ENCODE measurements at places on chromosomes 13 and 19.

DNA sequence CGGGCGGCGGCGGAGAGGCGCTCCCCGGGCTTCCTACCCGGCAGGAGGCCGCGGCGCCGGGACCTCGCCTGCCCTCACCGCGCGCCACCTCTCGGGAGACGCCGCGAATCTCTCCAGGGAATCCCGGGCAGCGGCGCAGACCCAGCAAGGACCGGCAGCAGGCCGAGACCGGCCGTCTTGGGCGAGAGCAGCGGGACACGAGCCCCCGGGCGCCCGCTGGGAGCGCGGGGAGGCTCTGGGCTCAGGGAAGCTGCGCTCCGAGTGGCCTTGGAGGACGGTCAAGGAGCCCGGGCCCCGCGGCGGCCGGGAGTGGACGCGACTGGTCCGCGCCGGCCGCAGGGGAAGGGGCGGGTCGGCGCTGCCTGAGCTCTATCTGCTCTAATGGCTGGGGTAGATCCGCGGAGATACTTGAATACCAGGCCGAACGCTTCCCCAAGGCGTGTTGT lies 14.7 kb downstream of the CDX2 start:
- DNase-seq: no peak

- no peak for DNase-seq
These were observed at the start of gene FBXO27 for GRCh38 chr19:39032063-39032918. TSS of gene FBXO27 (minus strand) at chr19:39032549. CDS start at chr19:39032227, 322 bp downstream.

DNA sequence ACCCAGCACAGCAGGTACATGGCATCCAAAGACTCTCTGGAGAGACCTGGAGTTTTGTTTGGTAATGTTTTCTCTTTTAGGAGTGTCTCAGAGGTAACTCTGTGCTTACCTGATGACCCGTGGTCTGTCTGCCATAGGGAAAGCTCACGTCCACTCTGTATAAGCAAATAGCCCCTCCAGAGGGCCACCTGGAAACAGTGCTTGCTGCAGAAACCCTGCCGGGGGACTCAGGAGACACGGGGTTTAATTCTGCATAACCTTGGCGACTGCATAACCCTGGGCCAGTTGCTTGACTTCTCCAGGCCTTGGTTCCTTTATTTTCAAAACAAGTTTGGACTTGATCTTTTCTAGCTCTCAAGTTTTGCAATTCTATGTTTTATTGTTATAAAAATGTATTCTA lies 187.2 kb upstream of the SOX1 start:
- no peak for DNase-seq

DNA sequence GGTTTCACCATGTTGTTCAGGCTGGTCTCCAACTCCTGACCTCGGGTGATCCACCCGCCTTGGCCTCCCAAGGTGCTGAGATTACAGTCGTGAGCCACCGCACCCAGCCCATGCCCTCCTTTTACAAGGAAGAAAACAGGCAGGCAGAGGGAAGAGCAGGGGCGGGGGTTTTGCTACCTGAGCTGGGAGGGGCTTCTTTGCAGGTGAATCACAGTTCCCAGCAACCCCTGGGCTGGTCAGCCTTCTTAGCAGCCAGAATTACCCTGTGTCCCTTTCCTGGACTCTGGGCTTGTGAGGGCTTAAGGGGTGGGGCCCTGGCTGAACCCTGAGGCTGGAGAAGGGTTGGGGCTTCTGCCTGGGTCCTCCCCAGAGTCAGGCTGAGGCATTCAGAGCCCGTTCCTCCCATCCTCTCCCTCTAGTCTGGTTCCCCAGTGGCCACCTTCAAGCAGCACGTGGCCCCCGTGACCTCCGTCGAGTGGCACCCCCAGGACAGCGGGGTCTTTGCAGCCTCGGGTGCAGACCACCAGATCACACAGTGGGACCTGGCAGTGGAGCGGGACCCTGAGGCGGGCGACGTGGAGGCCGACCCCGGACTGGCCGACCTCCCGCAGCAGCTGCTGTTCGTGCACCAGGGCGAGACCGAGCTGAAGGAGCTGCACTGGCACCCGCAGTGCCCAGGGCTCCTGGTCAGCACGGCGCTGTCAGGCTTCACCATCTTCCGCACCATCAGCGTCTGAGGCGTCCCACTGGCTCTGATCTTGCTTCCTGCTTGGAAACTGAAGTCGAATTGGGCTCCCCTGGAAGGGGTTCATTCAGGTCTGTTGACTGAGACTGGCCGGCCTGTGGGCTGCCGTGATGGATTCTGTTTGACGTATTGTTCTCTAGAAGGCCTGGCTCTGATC lies 2.8 kb upstream of the KCNJ14 start:
- DNase-seq: no peak

GRCh38 chr13:45362939-45363338 lies 22.0 kb upstream of the TPT1 start:
- peak; percentile 12 for DNase-seq

GRCh38 chr13:45934283-45934682 lies 82.7 kb upstream of the SIAH3 start:
- DNase-seq: no peak

DNA sequence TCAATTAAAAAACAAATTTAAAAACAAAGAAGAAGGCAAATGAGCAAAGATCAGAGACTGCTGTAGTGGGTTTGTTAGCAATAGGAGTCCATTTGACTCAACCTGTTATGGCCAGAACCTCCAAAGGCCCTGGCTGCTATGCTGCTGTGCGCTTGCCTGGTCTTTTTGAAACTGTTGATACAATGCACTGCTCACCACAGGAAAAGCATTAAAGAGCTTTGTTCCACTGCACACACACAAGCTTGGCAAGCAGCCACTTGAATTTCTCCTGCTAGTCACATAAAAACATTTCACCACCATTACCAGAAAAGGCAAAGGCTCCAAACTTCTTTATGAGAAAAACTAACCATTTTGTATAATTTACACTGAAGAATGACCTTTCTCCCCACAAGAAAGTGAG lies 132.2 kb downstream of the FREM2 start:
- no peak for DNase-seq

DNA sequence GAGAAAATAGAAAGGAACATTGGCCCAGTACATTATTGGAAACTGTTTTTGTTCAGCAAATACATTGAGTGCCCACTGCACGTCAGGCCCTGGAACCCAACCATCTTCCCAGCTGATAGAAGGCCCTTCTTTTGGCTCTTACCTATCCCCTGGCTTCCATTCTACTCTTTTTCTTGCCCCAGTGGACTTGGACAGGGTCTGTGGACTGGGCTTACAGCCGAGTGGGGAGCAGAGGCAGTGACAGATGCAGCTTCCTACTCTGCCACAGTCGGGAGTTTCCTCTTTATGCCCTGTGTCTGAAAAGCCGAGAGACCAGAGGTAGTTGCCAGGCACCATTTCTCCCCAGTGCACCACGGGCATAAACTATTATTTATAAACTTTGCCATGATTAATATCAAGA lies 70.4 kb downstream of the ARHGAP35 start:
- no peak for DNase-seq

DNA sequence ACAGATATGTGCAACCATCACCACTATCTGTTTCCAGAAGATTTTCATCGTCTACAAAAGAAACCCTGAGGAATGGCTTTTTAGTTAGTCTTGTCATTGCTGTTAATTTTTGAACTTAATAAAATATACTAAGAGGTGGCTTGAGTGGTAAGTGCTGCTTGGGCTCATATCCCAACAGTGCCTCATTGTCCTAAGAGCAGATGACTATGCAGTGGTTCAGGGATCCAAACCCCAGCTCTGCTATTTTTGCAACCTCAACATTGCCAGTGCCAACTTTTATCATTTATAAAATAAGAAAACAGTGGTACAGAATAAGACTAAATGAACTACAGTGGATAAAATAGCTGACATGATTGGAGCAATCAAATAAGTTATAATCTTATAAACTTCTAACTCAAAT lies 123.2 kb upstream of the SLC7A1 start:
- no peak for DNase-seq

DNA sequence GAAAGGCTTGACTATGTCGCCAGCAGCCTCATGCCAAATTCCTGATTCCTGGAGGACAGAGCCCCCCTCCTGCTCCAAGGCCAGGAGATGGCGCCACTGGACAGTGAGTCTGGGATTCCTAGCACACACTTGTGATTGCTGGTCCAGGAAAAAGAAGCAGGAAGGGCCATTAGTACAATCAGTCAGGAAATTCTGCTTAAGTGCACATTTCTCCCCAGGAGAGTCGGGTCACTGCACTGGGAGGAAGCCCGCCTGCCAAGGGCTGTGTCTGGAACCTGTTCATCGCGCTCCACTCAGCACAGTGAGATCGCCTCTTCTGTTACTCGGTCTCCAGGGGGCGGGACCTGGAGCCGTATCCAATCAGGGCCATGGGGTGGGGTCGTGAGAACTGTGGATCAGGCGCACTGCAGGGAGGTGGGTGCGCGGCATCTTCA lies 65.1 kb downstream of the ZNF823 start:
- no peak for DNase-seq

DNA sequence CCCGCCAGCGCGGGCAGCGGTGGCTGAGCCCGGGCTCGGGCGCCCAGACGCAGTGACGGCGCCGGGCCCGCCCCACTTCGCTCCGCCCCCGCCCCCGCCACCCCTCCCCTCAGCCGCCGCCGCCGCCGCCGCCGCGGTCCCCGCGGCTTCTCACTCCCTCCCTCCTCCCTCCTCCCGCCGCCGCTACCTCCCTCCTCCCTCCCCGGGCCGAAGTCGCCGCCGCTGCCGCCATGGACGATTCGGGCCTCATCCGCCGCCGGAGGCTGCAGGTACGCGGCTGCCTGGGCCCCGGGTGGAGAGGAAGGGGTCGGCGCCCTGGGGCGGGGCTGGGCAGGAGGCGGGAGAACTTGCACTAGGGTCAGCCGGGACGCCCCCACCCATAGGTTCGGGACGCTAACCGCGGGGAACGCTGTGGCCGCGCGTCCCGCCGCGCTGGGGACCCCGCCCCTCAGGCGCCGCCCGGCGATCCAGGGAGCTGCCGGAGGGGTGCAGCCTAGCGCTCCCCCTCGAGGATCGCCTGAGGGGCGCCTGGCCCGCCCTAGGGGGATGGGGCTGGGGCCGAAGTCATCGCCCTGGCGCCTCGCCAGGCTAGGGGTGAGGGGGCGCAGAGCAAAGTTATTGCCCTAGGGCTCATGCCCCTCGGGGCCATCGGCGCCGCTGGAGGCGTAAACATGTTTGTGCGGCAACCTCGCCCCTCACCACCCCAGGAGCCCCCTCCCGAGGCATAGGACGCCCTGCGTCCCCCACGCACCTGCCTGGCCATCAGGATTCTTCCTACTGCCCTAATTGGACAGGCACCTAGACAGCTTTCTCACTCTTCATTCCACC lies 427 bp downstream of the RTBDN start:
- no peak for DNase-seq

GRCh38 chr13:31965361-31966066 lies 66.1 kb upstream of the FRY start:
- DNase-seq: no peak

DNA sequence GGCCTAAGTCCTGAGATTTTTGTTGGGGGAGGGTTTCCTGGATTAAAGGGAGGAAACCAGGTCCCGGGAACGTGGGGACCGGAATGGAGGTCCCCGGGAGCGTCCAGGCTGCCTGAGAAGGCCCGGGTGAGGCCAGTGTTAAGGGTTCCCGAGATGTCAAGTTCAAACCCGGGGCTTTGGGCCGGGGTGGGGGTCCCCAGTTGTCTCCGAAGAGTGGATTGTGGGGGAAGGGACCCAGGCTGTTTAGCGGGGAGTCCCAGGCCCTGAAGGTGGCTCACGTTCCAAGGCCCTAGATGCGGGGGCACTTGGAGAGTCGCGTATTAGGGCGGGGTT lies 262 bp downstream of the COX7A1 start:
- no peak for DNase-seq

- no peak for DNase-seq
These were observed 39.5 kb downstream of the SIAH3 start for GRCh38 chr13:45811891-45812694.

DNA sequence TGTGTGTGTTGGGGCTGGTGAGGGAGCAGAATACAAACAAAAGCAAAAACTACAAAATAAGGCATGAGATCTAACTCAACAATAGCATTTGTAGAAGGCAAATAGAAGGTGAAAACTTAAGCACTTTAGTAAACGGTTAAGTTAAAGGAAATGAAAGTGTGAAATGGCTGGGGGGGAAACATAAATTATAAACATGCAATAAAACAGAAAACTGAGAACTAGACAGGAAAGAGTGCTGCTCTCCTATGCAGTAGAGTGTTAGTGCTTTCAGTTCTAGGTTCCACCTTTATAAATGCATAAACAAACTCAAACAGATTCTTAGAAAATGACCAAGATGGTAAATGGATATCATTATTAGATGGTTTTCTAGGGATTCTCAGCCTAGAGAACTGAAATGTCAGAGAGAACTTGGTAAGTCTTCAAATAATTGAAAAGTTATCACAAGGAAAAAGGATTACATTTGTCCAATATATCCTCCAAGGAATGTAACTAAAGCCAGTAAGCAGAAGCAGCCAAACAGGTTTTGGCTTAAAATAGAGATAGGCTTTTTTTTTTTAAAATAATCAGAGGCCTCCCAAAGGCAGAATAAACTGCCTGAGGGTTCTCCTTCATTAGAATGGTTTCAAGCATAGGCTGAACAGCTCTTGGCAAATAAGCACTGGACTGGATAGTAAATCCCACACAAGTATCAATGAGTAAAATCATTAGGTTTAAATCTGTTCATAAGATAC lies 23.3 kb downstream of the RBM26 start:
- no peak for DNase-seq

GRCh38 chr19:55251341-55252081 lies 7.3 kb downstream of the PPP6R1 start:
- DNase-seq: no peak

- no peak for DNase-seq
These were observed 150.0 kb downstream of the KLF12 start for GRCh38 chr13:73984201-73984600.

GRCh38 chr19:39070888-39071287 lies 13.3 kb upstream of the ACP7 start:
- no peak for DNase-seq

GRCh38 chr19:29491995-29492577 lies 33.7 kb upstream of the VSTM2B start:
- DNase-seq: no peak

- DNase-seq: no peak
These were observed 21.6 kb upstream of the NAA16 start for GRCh38 chr13:41289463-41289881.

- DNase-seq: no peak
These were observed 46.4 kb downstream of the COL4A2 start for GRCh38 chr13:110353339-110353977.

DNA sequence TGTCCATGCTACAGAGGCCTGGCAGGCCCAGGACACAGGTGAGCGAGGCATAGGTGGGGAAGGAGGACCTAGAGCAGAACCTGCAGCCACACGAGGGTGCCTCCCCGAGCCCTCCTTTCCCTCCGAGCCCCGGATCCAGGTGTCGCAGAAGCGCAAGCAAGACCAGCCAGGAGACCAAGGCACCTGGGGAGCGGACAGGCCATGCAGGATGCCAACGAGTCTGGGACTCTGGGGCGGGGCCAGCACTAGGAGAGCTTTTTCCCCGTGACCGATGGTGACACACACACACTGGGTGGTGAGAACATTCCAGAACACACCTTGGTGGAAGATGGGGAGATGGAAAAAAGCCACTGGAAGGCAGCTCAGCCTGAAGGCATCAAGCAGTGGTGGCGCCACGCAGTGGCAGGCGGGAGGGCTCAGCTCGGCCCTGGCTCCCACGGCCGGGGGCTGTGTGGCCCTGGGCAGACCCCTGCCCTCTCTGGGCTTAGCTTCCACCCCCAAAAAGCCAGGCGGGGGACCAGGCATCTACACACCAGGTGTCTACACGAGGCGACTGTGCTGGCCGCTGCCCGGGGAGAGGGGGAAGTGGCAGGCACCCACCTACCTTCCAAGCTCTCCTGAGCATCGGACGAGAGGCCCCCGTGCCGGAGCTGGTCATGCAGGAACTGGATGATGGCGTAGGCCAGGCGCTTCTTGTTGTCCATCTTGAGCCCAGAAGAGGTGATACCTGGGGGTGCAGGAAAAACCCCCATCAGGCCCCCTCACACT lies 14.5 kb downstream of the SGTA start:
- no peak for DNase-seq

GRCh38 chr13:30900436-30900835 lies 5.6 kb upstream of the MEDAG start:
- DNase-seq: no peak

Data from NK-92 treated with Interleukin-12 subunit alpha and Interleukin-12 subunit beta, amount 100 ng/mL, for 24 hours (cell line).